ENCODE measurements at places on chromosomes 13 and 19. TPM values are rescaled to one million over a fixed set of nuclear protein-coding genes. Genes with fewer than 3 reads are reported as not detected.

KCNK6 gene
- 2.5 TPM for total RNA-seq

PLPP2 gene
- total RNA-seq = 0.85 TPM

DNA sequence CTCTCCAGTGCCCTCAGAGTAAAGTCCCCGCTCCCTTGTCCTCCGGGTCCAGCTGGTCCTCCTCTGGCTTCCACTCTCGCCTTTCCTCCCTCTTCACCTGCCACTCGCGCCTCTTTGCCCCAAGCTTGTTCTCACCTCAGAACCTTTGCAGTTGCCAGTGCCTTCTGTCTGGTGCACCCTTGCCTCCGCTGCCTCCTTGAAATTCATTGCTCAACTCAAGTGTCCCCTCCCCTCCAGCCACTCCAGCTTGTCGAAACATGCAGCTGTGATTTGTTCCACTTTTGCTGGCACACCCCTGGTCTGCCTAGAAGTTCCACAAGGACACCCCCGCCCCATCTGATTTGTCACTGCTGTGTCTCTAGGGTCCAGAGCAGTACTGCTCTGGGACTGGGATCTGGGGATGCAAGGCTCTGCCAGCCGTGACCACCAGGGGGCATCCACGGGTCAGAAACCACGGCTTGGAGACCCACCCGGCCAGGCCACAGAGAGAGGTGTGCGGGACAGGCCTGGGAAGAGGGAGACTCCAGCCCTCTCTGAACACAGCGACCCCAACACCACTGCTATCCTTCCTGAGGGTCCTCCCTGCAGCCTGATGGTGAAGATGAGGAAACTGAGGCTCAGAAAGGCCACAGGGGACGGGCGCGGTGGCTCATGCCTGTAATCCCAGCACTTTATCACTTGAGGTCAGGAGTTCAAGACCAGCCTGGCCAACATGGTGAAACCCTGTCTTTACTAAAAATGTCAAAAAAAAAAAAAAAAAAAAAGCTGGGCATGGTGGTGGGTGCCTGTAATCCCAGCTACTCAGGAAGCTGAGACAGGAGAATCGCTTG is 49.9 kb downstream of the AP1M1 start:
- no peak overlapping the region for H3K27ac ChIP-seq
- H3K27me3 ChIP-seq = no peaks in the 10 kb centered on the region
- H3K4me3 ChIP-seq = no peak overlapping the region
- H3K36me3 ChIP-seq = no peaks in the 10 kb centered on the region

DNA sequence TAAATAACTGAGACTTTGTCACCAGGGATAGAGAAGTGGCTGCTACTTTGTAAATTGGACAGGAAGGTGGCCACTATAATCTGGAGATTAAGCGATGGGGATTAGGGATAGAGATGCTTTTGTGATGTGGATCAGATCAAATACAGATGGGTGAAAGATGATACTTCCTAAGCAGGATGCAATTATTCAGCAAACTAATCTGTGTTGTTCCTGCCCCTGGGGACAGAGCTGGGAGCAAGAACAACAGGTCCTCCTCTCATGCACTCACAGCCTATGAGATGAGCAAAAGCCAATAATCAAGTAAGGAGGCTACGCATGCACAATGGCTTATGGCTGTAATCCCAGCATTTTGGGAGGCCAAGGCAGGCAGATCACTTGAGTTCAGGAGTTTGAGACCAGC is 4.6 kb downstream of the RGL3 start:
- no peaks in the 10 kb centered on the region for H3K36me3 ChIP-seq
- H3K27ac ChIP-seq = no peak overlapping the region
- no peak for DNase-seq
- no peak overlapping the region for H3K4me3 ChIP-seq
- H3K4me1 ChIP-seq = peaks cover 9% of the 10 kb centered on the region
- peaks cover 10% of the 10 kb centered on the region for H3K27me3 ChIP-seq

GRCh38 chr19:756236-756635 is 5.3 kb downstream of the MISP start:
- no peaks in the 10 kb centered on the region for H3K36me3 ChIP-seq
- H3K4me1 ChIP-seq = no peaks in the 10 kb centered on the region
- no peaks in the 10 kb centered on the region for H3K27me3 ChIP-seq
- no peak for DNase-seq
- no peak overlapping the region for H3K27ac ChIP-seq
